ENCODE measurements at places on chromosomes 5 and 9.

GRCh38 chr5:111762895-111763294 lies 5.9 kb upstream of the NREP start:
- DNase-seq, result no peak

DNA sequence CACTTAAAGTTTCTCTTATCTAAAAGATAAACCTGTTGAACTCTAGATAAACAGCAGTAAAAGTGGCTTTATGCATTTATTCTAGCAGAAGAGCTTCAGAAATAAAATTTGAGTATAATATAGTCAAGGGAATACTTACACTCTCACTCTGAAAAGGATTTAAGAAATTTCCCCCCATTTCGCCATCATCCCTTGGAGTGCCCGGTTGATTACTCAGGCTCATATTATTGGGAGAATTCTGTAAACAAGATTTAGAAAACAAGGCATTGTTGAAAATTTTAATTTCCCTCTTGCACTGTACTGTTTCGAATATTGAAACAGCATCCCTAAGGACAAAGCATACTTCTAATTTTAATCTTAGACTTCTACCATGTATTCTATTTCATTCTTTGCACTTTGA lies 34.5 kb upstream of the ACOT12 start:
- DNase-seq, result no peak

GRCh38 chr5:104241046-104241445 lies 678.5 kb upstream of the NUDT12 start:
- no peak for DNase-seq

- no peak for DNase-seq
These were observed 28.7 kb downstream of the MORN5 start for GRCh38 chr9:122188369-122188768.

DNA sequence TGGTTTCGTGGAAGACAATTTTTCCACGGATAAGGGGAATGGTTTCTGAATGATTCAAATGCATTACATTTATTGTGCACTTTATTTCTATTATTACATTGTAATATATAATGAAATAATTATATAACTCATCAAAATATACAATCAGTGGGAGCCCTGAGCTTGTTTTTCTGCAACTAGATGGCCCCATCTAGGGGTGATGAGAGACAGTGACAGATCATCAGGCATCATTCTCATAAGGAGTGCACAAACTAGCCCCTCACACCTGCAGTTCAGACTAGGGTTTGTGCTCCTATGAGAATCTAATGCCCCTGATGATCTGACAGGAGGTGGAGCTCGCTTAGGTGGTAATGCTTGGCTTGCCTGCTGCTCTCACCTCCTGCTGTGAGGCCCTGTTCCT lies 6.4 kb downstream of the ISCA1 start:
- DNase-seq, result no peak

DNA sequence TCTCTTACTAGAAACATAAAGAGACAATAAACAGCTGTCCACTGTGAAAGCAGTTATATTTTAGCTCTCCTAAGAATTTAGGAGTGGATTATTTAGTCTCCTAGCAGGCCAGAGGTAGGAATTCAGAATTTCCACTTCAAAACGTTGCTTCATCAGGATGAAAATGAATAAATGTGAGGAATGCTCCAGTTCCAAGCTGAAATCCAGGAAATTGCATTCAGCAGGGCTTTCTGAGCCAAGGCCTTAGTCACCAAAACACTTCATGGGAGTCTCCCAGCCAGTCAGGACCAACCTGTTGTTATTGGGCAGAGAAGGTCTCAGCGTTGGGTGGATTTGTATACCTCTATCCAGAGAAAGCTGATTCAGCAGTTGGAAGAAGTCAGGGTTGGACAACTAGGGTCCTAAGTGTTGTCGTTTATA lies 1040.3 kb downstream of the TLE1 start:
- no peak for DNase-seq

DNA sequence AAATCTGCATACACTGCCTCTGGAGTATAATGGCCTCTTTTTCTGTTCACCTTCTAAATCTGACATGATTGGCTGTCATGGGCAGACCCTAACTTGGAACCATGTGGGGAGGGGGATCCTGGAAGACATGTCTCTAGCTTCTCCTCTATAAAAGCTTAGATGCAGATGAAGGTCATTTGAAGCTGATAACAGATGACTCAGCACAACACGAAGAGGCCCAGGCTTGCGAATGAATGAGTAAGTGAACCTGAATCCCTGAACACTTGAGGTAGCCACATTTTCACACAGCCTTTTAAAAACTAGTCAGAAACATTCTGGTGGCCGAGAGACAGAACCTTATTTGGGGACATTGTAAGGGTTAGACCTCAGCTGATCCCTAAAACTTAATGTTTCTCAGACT lies 282.6 kb downstream of the ELAVL2 start:
- DNase-seq, result no peak

GRCh38 chr5:181149806-181150733 lies 2.7 kb downstream of the OR2V2 start:
- no peak for DNase-seq

DNA sequence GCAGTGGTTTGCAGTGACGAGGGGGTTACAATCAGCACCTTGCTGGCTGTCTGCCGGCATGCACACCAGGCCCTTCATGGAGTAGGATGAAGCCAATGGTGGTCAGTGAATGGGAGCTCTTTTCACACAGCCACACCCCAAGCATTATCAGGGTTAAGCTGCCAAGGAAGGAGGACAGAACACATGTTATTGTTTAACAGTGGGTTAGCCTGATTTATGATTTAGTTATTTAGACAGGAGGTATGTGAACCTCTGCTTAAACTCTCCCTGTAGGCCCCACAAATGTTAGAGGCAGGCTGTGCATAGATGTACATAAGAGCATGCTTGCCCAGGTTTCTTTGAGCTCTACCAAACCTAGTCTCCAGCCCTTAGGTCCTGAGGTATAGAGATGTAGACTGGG lies 262.9 kb downstream of the SPOCK1 start:
- DNase-seq, result no peak

DNA sequence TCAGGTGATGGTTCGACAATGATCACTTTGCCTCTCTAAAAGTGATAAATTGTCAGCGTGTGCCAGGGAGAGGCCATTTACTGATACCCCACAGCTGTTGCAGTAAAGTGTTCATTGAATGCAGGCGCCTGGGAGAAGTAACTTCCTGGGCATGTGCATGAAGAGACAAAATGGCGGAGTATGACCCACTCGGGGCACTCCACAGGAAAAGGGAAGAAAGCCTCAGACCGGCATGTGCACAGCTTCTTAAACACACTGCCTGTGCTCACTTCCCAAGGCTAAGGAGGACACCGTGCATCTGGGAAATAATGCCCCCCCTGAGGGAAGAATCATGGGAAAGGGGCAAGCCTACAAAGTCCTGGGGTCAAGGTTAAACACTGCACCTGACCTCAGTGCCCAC lies 329.5 kb downstream of the ICE1 start:
- no peak for DNase-seq

DNA sequence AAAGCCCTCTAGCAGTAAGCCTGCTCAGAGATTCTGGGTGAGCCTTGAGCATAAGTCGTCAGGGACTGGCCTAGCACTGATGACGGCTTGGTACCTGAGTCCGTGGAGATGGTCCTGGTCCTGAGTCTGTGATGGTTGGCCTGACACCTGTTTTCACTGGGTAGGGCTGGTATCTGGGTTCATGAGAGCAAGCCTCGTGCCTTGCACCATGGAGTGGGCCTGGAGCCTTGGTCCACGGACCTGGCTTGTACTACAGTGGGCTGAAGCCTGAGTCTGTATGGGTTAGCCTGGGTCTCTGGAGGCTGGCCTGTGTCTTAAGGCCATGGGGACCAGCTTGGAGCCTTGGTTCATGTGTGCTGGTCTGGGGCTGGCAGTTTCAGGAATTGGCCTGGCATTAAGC lies 310.3 kb upstream of the ISL1 start:
- DNase-seq, result no peak

DNA sequence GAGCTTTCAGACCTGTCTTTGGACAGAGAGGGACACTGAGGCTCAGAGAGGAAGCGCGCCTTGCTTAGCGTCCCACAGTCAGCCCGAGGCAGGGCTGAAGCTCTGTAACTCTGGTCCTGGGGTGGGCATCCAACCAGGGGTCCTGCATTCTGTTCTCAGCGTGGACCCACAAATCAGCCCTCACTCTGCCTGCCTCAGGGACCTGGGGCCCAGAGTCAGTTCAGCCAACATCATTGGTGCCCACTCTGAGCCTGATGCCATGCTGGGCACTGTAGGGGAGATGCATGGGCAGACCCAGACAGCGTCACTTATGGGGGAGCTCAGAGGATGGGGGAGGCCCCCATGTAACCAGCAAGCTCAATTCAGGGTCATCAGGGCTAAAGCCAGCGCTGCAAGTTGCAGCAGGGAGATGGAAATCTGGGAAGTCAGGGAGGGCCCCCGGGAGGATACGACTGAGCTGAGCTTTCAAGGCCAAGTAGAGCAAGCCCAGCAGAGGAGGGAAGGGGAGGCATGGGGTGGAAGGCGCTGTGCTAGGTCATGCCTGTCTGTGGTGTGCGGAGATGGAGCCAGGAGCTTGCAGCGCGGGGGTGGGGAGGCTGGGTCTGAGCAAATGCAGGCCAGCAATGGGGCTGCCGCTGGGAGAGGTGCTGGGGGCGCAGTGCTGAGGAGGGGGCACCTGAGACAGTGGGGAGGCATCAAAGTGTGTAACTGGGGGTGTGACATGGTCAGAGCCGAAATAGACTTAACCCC lies 21.1 kb downstream of the CORO2A start:
- no peak for DNase-seq

GRCh38 chr9:4855841-4856240 lies 63.1 kb downstream of the RCL1 start:
- no peak for DNase-seq

DNA sequence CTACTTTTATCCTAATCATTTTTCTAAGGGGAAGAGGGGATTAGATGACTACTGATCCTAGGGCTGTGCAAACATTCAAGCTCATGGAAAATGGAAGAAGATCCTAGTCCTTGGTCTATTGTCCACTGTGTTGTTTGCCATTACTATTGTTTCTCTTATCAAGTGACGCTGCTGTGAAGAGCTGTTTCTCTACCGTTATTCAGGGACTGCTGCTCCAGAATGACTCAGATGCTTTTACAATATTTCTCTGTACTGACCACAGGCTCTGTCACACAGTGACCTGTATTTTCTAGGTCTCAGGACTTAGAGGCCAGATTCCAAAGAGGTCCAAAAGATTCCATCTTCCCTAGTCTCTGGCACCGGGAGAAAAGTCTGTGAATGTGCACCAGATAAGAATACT lies 159.5 kb upstream of the CHD1 start:
- no peak for DNase-seq

GRCh38 chr9:89189215-89189614 lies 10.6 kb upstream of the SHC3 start:
- DNase-seq, result no peak

- no peak for DNase-seq
These were observed 229.7 kb upstream of the IRX4 start for GRCh38 chr5:2112173-2113025.

- DNase-seq, result no peak
These were observed 11.5 kb upstream of the CARD19 start for GRCh38 chr9:93084471-93084881.

GRCh38 chr5:1083823-1084605 lies 27.8 kb downstream of the SLC12A7 start:
- DNase-seq, result no peak

DNA sequence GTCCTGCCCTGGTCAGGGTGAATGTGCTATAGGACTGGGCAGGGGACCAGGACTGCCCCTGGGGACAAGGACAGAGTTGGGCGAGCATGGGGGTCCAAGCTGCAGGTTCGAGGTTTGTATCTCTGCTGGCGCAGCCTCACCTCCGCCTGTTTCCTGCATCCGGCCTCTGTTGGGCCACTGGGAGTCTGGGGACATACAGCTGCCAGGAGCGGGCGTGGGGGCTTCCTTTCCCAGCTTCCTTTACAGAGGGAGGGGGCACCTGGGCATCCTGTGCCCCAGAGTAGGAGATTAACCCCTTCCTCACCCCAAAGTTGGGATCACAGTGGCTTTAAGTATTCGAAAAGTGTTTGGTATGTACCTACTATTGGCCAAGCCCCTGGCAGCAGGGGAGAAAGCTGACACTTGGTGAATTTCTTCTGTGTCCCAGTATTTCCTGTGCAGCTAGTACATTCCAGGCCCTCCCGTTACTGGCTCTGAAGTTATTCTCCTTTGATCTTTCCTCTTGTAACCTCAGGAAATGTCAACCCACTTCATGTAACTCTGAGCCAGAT lies 19.0 kb downstream of the OLFML2A start:
- no peak for DNase-seq

DNA sequence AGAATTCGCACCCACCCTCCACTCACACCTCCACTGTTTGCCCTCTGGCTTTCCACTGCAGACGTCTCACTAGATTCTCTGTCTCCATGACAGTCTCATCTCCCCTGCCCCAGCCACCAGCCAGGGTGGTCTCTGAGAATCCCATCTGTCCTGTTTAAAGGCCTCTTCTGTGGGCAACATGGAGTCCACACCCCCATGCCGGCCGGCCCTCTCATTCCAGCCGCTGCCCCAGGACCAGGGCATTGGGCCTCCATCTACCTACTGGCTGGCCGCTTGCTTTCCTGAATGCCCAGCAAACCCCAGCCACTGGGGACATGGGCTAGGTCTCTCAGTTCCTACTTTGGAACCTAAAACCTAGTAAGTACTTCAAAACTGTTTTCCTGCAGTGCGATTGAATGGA lies 65.6 kb upstream of the RUFY1 start:
- DNase-seq, result no peak

DNA sequence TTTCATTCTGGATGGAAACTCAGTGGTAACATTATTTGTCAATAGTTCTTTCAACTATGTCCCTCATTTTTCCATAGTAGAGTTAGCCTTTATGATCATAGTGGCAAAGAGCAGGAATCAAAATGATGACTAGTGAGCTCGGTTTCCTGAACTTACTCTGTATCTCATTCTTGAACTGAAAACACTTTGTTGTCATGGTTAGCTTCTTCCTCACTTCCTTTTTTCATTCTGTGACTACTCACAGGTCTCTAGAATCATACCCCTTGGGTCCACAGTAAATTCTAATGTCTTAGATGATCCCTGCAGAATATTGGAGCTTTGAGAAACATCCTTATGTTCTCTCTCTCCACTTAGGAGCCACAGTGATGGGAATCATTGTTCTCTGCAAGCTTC lies 29.4 kb upstream of the RECK start:
- no peak for DNase-seq

DNA sequence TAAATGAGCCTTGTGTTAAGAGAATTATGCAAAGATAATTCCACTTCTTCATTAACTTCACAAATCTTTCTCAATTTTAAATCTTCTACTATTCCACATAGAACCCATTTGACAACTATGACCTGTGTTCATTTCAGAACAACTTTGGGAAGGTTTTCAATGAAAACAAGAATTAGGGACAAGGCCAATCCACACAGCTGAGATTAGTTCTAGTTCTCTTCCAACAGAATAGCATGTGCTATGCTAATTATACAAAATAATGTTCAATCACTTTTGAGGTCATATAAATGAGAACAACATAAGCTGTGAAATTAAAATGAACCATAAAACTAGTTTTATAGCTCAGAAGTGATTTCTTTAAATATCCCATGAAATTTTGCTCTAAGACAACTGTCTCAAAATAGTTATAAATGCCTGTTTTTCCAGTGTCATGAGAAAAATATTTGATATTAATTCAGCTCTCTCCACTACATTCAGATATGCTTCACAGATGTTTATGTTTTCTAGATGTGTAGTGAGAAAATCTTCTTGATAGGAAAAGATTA lies 7.2 kb upstream of the LHFPL2 start:
- DNase-seq, result no peak

All from stimulated activated CD8-positive, alpha-beta memory T cell treated with anti-CD3 and anti-CD28 coated beads, Interleukin-4, amount 100 ng/mL, for 48 hours (primary cell).